Stimulated activated CD8-positive, alpha-beta memory T cell treated with anti-CD3 and anti-CD28 coated beads, Interleukin-2, amount 100 ng/mL, for 1 hour (primary cell): ENCODE measurements at places on chromosomes 4 and X.

- DNase-seq = no peak
These were observed 6.5 kb downstream of the PCGF3 start for GRCh38 chr4:712093-712492.

DNA sequence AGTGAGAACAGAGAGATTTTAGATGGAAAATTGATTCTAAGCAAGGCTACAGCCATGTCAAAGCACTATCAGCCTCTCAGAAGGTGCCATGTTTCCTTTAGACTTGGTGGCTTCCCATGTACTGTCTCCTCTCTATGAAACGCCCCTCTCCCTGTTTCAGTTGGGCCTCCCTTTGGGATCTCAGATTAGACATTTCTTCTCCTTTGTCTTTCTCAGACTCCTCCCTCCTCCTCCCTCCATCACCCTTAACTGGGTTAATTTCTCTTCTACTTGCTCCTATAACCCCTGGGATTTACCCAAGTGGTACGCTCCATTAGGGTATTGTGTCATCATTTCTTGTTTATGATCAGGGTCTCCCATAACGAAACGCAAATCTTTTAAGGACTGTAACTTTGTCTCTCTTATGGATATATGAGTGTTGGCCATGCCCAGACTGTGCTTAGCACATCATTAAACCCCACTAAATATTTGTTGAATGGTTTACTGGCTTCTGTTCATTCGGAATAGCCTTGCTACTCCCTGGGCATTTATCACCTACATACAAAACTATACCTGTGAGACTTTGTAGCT is 106.8 kb downstream of the FAM9B start:
- DNase-seq = no peak

DNA sequence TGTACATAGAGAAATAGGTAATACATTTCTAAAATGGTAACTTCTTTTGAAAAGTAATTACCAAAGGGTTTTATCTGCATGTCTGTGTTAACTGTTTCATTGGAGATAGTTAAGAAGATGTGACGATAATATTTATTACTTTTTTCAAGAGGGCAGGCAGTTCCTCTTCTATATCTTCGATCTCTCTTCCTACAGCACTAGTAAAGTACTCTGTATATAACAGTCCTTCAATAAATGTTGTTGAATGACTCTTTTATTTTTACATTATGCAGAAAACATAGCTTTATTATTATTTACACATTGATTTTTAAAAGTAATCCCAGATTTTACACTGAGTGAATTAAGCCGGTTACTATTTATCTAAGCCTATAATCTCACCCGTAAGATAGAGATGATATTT is 51.8 kb downstream of the TMPRSS11E start:
- no peak for DNase-seq

DNA sequence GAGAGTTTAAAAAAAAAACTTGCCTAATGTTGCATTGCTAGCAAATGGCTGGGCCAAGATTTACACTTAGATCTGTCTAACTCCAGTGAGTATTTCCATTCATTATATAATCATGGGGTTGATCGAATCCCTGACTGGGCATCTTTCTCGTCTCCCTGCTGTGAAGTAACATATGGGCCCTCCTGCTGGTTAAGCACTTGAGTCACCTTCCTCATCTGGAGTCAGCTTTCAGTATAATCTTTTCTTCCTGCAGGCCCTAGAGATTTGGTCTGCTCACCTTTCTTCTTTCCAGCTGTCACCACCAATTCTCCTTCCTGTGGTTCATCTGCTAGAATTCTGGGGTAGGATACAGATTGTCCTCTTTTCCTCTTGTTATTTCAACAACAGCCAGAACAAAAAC is 41.6 kb downstream of the TIGD2 start:
- DNase-seq = no peak

DNA sequence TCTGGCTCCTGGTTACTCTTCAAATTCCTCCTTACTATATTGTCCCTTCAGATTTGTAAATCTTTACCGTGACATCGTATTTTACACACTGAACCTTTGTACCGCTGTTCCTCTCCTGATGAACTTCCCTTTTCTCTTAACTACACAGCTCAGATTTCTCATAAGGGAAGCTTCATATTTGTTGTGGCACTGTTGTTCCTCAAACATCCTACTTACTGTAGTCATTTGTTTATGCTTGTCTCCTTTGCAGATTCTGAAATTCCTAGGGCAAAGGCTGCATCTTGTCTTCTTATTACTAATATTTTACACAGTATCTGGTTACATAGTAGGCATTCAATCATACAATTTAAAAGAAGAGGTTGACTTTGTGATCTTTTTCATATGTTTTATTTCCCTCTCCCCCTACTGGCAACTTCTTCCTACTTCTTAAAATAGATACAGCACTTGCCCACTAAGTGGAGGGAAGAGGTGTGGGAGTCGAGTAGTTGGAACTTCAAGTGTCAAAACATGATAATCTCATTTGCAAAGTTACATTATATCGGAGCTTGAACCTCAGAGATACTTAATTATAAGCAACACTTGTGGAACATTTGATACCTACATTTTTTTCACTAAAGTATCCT is 50.0 kb downstream of the TET2 start:
- no peak for DNase-seq

DNA sequence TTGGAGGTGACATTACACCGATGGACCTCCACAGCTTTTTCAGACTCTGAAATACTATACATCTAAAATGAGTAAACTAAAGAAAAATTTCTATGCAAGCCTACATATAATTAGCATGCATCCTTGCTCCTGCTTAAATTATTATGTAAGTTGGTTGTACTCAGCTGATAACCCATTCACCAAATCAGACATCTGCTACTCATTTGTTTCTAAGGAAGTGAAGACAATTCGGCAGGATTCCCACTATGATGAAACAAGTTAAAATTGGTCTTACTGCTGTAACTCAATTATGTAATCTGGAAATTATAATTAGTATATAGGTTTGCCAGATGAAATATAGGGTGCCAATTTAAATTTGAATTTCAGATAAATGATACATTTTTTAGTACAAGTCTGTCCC is 59.5 kb upstream of the FGF13 start:
- DNase-seq = no peak

- DNase-seq = no peak
These were observed 887.1 kb upstream of the AGA start for GRCh38 chr4:178329226-178329872.

DNA sequence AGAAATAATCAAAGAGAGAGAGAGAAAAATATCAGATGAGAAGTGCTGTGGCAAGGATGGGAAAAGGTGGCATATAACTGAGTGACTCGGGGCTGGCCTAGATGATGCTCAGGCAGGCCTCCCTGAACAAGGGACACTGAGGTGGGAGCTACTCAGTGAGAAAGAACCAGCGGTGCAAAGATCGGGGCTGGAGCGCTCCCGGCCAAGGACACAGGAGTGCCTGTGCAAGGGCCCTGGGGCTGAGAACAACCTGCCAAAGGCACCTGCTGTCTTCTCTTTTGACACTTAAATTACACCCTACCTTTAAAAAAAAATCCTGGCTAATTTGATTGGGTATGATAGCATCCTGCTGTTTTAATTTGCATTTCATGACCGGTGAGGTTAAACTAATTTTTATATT is 77.7 kb upstream of the C4orf50 start:
- no peak for DNase-seq

DNA sequence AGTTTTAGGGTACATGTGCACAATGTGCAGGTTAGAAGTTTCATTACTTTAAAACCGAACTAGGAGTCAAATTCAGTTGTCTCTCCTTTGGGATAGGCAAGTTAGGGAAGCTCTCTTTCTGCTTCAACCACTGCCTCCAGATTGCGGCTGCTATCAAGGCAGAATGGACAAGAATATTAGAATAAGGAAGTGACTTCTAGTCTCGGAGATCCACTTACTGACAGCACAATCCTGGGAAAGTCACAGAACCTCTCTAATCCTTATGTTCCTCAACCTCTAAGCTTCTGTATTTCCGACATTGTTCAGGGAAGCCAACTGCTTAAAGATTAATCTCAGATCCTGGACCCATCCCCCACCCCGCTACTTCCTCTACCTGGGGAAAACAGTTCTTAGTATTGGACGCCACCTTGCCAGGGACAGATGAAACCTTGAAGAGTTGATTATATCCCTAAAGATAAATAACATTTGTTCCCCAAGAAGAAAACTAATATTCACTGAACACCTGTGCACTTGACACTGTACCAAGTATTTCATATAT is 2.1 kb downstream of the NUP62CL start:
- no peak for DNase-seq

DNA sequence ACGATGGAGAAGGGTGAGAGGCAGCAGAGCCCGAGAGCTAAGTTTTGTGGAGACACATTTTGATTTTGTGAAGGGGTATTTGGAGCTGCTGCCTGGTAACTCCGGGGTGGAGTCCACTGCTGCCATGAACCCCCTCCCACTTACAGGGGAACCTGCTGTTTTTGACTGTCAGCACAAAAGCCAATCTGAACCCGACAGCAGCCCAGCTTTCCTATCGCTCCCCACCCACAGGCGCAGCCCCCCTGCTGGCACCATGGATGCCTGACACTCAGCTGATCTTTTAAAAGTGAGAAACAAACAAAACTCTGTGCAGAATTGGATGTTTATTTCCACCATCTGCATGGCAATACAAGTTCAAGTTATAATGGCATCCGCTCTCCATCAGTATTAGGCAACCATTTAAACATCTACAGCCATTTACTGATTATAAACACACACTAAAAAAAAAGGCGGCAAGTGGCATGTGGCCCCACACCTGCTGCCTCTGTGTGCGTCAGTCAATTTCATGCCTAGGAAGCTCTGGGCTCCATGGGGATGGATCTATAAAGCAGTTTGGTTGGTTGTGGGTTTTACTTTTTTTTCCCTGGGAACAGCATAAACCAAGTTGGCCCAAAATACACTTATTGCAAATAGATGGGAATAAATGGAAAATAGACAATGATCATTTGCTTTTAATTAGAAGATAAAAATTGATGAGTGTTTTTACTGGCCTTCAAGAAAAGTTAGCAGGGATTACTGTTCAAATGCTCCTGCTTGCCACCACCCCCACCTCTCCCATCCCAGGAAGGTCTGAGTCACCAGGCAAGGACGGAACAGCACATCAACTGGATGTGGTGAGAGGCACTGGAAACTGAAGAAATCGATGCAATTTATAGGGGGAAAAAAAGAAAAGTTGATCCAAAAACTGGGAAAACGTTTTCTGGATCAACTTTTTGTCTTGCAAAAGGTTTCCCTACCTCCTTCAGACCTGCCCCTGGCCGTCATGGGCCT is 46.0 kb downstream of the SEPSECS start:
- no peak for DNase-seq

GRCh38 chrX:1551959-1552546 is 15.1 kb upstream of the P2RY8 start:
- no peak for DNase-seq

GRCh38 chr4:139873111-139873860 is 207.7 kb downstream of the MGST2 start:
- no peak for DNase-seq

DNA sequence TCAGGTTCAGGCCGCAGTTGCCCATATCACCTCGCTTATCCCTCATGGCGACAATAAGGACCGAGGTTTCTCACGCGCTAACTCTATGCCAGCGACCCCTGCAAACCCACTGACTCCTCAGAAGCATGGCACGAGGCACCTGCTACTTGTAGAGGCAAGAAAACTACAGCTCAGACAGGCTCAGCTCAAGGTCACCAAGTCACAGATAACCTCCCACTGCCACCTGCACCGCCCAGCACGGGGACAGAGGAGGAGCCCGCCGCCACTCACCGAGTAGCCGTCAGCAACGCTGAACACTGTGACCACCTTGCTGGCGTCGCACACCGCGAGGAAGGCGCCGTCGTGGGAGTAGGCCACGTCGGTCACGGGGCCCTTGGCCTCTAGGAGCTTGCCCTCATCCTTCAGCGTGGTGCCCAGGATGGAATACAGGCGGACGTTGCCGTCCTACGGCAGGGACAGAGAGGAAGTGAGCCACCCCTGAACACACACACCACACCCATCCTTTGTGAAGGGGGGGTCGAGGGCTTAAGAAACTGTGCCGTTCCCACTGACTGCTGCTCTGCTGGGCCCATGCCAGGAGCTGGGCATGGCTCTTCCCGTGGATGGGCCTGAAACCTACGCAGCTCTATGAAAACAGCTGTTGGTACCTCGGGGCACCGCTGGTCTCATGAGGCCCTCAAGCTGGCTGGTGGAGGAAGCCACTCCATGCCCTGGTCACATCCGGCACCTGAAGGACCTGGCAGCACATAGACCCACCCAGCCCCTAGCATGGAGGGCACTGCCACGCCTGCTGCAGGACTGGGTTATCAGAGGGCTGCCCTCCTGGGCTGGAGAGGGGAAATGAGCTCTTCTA is 38.9 kb downstream of the WDR1 start:
- DNase-seq = no peak
